Stimulated activated CD4-positive, alpha-beta T cell treated with anti-CD3 and anti-CD28 coated beads, TNF-alpha, amount 100 ng/mL, for 4 hours (primary cell): ENCODE measurements at places on chromosomes 12 and 14.

GRCh38 chr12:50806176-50806575 lies 36.5 kb upstream of the TMPRSS12 start:
- no peak for DNase-seq

- DNase-seq, result no peak
Measured at GRCh38 chr14:90091393-90091792, 29.6 kb downstream of the KCNK13 start.

- DNase-seq, result no peak
Measured at GRCh38 chr14:101426466-101426865, 134.8 kb upstream of the DIO3 start.

DNA sequence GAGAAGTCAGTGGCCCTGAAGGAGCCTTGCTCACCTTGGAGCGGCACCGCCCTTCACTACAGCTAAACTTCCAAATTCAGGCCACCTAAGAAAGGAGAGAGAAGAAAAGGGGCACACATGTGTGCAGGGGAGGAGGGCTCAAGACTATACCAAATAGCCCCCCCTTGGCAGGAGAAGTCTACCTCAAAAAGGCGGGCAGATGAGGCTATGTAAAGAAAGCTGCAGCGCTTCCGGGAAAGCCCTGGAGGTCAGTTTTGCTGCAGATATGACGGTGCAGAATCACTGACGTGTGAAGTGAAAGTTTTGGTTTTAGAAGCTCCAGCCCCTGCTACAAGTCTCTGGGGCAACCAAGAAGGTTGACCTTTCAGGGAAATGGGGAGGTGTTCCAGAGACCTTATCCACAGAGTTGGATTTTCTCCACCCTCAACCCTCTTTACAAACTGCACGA lies 48.2 kb upstream of the PNMA1 start:
- DNase-seq, result no peak

DNA sequence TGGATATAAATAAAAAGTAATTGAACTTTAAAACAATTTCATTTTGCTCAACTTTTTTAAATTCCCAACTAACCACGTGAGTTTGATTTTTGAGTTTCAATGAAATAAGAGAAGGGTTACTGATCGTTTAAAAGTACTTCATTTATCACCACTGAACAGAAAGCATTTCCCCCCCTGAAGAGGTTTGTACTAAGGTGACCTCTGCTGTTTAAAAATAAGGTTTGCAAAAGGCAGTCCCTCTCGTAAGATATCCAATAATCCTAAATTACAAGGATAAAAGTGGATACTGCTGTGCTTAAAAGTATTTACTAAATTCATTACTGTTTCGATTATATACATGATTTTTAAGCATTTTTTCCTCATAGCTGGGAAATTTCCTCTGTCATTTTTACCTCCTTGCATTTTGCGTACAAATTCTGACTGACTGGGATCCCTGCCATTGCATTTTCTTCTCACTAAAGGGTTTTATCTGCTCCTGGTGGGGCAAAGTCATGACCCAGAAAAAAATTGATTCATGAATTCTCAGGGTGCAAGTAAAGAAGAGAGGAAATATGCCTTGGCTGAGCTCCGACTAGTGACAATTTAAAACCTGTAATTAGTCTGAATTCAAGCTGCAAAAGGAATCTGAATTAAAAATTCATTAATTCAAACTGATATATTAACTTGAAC lies 463.8 kb downstream of the PRKD1 start:
- DNase-seq, result no peak

- no peak for DNase-seq
Measured at GRCh38 chr12:9674226-9674590, 4.7 kb downstream of the CLEC2D start.

DNA sequence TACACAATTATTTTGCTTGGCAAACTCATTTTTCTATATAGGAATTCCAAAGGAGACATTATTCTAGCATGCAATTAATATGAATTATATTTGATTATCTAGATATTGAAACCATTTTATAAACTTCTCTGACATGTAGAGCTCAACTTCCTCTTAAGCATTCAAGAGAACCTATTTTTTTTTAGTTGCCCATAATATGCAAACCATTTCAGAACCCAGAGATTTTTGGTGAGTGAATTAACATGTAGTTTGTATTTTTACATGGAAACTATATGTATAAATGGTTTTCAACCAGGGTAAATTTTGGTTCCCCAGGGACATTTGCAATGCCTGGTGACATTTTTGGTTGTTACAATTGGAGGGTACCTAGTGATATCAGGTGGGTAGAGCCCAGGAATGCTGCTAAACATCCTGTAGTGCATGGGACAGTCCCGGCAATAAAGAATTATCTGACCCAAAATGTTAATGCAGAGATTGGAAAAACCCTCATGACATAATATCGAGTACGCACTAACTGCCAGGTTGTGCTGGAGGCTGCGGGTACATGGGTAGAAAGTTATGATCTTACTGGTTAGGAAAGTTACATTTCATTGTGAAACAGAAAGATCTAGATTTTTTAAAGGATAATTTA lies 338.9 kb upstream of the GARIN2 start:
- no peak for DNase-seq

- DNase-seq, result no peak
Measured at GRCh38 chr12:92879698-92880322, 49.3 kb downstream of the EEA1 start.

DNA sequence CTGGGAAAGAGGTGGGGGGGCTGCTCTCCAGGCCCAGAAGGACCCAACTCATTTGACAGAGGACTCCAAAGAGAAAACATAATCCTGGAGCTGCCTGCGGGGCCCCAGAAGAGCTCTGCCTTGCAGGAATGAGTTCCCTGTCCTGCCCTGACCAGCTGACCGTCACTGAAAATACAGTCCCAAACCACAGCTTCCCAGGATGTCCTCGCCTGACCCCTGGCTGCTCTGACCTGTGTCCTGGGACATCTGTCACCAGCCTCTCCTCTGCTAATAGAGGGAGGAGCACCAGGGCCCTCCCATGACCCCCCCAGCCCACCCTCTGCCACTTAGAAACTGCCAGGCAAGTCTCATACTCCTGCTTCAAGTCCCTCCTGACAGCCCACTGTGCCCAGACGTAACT lies 9.8 kb downstream of the FIGNL2 start:
- DNase-seq, result no peak

- DNase-seq, result no peak
Measured at GRCh38 chr12:65838330-65838976, 14.2 kb downstream of the HMGA2 start.

GRCh38 chr14:54312166-54312801 lies 84.5 kb upstream of the CDKN3 start:
- DNase-seq, result no peak

DNA sequence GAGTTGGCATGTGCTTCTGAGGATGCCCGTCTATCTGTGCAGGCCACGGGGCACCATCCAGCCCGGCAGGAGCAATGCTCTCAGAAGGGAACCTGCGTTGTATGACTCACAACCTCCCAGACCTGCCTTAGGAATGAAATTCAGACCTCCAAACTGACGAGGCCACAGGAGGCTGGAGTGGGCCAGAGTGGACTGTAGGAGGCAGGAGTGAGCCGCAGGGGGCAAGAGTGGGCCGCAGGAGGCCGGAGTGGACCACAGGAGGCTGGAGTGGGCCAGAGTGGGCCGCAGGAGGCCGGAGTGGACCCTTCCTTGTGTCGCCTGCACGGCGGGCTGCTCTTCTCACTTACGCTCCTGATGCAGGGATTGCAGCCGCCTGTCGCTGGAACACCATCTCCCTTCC lies 11.1 kb upstream of the FBRSL1 start:
- DNase-seq, result no peak

DNA sequence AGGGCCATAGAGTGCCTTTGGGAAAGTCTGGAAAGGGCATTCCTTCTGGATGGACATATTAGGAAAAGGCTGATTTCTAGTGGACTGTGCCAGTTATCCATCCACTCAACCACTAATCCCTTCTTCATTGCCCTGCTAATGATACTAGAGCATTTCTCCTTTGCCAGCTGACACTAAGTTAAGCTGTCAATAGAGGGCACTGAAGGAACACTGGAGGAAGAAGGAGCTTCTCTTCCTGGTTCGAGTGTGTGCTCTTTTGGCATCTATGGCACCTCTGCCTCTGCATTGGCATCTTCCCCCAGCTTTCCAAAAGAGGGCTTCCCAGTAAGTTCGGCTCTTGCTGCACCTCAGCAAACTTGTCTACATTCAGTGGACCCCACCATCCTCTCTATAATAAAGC lies 165.4 kb downstream of the DERA start:
- no peak for DNase-seq

DNA sequence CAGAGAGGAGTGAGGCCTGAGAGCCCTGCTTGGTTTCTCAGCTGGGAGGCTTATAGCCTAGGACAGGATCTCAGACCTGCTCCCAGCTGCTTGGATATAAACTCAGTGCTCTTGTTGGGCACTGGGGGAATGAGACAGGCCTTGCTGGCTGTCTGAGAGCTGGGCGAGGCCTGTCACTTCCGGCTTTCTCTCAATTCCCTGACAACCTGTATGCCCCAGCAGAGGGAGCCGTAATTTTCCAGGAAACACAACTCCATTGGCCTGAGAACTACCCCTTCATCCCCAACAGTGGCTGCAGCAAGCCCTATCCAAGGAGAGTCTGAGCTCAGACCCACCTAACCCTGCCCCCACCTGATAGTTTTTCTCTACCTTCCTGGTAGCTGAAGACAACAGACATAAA lies 258.3 kb upstream of the STXBP6 start:
- DNase-seq, result no peak

- no peak for DNase-seq
Measured at GRCh38 chr12:122966743-122967550, 684 bp upstream of the ABCB9 start.

DNA sequence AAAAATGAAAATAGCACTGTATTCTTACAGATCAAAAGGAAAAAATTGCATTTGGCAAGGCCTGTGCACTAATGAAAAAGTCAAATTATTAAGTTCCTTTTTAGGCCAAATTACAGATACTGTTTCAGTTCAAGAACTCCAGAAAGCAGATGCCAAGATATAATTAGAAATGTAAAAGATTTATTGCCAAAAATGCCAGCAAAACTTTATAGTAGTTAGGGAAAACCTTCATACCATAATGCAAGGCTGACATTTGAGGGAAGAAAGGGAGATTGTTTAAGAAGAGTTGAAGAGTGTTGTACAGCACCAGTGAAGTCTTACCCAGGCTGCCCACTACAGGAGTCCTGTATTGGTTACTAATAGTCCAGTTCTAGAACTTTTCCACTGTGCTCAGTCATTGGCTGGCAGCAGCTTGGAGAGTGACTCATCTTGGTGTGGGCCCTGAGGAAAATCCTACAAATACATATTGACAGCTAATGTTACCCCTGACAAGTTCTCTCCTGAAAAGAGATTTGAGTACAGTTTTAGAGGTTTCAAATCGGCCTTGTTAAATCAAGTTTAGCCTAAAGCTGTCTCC lies 600.4 kb downstream of the C12orf50 start:
- DNase-seq, result no peak

GRCh38 chr12:9323144-9323681 lies 115.0 kb upstream of the PZP start:
- no peak for DNase-seq

GRCh38 chr12:108298761-108299275 lies 40.3 kb downstream of the CMKLR1 start:
- DNase-seq, result no peak

GRCh38 chr14:76715101-76715500 lies 46.2 kb upstream of the VASH1 start:
- no peak for DNase-seq

DNA sequence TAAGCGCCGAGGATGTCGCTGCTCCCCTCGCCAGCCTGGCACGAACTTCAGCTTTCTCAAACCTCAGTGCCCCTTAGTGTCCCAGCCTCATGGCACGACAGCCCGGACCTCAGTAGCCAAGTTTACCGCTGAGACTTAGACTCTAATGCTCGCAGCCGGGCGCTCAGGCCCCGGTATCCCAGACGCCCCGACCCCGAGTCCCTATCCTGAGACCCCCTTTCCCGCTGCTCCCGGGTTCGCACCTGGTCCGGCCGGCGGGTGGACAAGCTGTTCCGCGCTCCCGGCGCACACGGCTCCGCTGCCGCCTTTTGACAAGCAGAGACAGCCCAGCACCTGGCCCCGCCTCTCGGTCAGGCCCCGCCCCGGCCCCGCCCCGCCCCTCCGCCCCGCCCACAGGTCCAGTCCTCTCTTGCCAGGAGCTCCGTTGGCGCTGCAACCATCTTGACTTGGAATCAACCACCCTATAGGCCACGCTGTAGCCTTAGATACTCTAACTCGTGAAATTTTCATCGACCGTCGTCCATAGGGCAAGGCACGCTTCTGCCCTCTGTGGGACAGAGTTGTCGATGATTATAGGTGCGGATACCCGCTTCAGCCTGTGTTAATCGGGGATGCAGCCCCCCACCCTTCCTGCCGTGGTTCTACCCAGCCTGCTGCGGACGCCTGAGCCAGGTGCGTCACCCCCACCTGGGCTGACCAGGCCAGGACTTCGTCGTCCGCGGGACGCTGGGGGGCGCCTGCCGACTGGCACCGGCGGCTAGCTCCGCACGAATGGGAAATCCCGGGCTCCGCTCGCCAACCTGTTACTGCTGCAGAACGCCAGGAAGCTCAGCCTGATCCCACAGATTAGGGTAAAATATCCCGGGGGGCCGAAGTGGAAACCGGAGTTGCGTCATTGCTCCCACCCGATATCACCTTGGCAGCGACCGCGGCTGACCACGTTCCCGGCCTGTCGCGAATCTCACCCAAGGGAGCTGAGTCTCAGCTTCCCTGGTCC lies at the start of gene VDR:
TSS of gene VDR (minus strand) at position 282 of the 997 bp plus-strand sequence. CDS start 25,881 bp downstream, outside the sequence.
- DNase-seq, result peak; percentile 52

DNA sequence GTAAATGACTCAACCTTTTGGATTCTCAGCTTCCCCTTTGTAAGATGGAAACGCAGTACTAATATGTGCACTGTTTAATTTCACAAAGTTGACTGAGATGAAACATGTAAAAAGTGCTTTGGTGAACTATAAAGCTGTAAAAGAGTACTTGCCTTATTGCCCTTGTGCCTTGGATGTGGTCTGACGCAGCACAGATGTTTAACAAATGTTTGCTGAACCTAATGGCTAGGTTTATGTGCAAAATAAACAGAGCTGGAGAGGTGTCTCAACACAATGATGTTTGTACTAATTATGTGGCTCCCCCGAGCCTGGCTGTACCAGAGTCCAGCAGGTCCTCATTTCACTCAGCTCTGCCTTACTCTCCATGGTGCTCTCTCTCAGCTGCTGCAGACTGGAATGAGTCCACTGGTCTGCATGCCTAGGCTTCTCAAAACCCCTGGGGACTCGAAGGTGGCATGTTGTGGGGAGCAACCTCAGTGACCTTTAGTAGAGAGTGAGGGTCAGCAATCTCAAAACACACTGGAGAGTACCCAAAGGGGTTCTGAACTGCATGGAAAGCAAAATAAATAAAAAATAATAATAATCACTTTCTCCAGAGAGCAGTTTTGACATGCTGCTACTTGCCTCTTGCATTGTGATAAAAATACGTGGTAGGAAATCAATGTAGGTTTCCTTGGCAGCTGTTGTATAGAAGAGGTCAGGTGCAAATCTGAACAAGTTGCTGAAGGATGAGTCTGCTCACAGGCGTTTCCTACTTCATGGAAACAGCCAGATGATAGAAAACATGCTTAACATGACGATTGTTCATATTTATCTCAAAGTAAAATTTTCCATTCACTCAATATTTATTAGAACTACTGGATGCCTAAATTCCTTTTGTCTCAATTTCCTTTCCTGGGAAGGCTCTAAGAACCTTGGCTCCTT lies 8.5 kb upstream of the AMIGO2 start:
- no peak for DNase-seq

GRCh38 chr14:54366736-54367735 lies 29.8 kb upstream of the CDKN3 start:
- DNase-seq, result no peak
